ENCODE measurements at places on chromosomes 1 and 21. TPM values are rescaled to one million over a fixed set of nuclear protein-coding genes. Genes with fewer than 3 reads are reported as not detected.

- no peak for DNase-seq
Measured at GRCh38 chr1:95437011-95437410, 203.0 kb downstream of the RWDD3 start.

- DNase-seq: no peak
Measured at GRCh38 chr1:42350086-42350485, 15.1 kb upstream of the FOXJ3 start.

GRCh38 chr1:57966751-57967406 lies 543.0 kb upstream of the DAB1 start:
- no peak for DNase-seq

- no peak for DNase-seq
Measured at GRCh38 chr1:183622013-183622412, 13.6 kb downstream of the ARPC5 start.

DNA sequence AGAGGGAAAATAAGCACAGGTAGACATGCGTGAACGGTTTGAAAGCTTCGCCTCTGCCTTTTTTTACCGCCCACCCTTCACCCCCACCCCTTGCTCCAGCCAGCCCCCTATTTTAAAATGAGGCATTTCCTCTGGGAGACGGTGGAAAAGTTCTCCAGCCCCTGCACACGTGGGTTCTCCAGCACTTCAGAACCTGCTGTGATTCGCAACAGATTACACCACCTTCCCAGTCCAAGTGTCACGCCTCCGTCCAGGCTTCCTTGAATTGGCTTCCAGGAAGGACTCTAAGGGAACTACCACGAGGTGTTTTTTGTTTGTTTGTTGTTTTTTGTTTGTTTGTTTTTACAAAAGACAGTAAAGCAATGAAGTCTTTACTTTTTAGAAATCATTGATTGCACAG lies 2.6 kb downstream of the LRRC7 start:
- DNase-seq: no peak

DNA sequence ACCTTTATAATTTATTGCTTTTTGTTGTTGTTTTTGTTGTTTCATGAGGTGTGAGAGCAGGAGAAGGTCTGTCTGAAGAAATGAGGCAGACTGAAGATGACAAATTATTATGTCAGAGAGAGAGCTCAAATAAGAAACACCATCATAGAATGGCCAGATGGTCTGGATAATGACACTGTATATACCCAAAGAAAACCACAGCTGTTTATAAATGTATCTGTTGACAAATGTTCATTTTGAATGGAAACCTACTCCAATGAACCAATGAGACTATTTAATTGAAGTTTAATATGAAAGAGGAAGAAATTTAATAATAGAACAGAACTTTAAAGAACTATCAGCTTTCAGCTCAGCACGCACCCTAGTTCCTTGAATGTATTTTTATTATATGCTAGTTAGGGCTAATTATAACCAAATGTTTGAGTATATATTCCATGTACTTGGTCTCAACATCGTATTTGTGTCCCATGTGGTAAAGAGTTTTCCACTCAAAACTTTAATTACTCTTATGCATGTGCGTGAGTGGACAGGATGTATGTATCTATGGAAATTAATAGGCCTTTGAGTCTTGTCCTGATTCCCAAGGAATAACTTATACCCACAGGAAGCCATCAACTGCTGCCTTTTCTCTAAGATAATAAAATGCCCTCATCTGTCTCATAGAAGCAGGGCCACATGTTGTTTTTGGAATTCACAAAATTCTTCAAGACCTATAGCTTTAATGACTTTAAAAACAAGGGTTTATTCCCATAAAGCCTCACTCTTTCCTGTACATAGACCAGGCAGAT lies 202.7 kb downstream of the KCNK2 start:
- DNase-seq: no peak

DNA sequence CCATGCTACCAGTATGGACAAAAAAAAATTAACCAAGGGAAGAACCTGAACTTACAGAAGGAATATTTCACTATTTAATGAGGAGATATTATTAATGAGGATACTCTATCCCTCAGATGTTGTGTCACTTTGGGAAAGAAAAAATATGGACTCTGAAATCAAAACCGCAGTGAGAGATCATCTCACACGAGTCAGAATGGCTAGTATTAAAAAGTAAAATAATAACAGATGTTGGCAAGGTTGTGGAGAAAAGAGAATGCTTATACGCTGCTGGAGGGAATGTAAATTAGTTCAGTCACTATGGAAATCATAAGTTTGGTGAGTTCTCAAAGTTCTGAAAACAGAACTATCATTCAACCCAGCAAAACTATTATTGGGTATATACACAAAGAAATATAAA lies 30.9 kb downstream of the TNFSF4 start:
- no peak for DNase-seq

- DNase-seq: no peak
Measured at GRCh38 chr1:94872771-94873495, 52.8 kb downstream of the SLC44A3 start.

DNA sequence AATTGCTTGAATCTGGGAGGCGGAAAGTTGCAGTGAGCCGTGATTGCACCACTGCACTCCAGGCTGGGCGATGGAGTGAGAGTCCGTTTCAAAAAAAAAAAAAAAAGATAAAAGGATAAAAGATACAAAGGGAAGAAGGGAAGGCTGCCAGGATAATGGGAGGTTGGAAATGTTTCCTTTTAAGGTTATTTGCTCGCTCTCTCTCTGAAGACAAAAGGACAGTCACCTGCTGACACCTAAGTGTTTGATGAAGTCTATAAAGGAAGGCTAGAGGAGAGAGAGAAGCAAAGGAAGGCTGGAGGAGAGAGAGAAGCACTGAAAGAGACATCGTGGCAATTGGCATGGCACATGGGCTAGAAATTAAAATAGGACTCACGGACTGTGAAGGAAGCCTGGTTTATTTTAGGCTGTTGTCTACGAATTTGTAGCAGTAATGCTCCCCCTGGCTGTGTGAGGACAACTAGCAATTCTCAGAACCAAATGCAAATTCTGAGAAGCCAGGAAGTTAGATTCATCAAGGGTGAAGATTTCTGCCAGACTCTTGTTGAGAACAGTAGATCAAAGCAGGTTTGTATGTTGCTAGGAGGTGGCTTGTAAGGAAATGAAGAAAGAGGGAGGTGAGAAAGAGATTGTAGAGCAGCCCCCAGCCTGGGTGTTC lies 154.2 kb downstream of the ZP4 start:
- no peak for DNase-seq

- no peak for DNase-seq
Measured at GRCh38 chr1:200233393-200233792, 176.4 kb downstream of the ZNF281 start.

GRCh38 chr1:21620011-21620410 lies 49.1 kb downstream of the RAP1GAP start:
- DNase-seq: no peak

DNA sequence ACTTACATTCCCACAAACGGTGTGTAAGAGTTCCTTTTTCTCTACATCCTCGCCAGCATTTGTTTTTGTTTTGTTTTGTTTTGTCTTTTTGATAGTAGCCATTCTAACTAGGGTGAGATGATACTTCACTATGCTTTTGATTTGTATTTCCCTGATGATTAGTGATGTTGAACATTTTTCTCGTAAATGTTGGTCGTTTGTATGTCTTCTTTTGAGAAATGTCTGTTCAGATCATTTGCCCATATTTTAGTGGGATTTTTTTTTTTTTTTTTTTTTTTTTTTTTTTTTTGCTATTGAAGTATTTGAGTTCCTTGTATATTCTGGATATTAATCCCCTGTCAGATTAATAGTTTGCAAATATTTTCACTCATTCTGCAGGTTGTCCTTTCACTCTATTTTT lies 19.2 kb upstream of the GPR161 start:
- no peak for DNase-seq

DNA sequence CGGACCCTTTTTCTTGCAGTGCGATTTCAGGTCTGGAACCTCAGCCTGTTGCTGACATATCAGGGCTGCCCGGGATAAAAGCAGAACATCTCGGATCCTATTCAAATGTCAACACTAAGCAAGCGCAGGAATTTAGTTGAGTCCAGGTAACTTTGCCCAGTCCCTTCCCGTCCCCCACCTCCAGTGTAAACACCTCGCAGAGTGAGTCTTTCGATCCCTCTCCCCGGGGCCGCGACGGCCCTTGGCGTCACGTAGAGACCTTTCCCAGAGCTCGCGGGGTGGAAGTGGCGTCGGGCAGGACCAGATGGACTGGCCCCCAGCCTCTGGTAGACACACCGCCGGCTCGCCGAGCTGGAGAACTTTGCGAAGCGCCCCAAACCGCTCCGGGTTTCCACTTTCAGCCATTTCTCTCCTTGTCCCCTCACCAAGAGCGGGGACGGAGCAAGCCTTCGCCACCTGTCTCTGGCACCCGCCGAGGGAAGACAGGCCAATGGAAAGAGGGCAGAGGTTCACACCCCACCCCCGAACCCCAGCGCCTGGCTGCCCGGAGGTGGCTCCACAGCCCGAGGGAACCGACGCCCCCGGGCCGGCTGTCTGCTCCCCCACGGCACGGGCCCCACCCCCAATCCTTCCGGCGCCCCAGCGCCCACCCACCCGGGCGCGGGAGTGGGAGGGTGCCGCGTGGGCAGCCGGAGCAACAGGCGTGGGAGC lies 570 bp downstream of the KCND3 start:
- no peak for DNase-seq

- DNase-seq: no peak
Measured at GRCh38 chr1:36420836-36421317, 23.2 kb upstream of the LSM10 start.

DNA sequence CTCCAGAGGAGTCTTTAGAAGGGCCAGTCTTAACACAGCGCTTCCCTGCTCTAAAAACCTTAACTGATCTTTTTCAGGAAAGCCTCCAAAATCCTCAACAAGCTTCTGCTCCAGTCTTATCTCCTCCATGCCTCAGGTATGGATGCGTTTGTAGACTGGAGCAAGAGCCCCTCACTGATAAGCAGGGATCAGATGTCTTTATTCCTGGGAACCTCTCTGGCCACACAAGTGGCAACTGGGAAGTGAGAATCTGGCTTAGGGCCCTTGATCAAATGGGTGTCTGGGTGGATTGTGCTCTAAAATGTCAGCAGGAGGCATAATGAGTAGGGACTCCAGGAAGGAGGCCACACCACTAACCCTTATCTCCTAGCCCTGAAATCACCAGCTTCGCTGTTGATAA lies 1.4 kb downstream of the ZBTB8A start:
- no peak for DNase-seq

DNA sequence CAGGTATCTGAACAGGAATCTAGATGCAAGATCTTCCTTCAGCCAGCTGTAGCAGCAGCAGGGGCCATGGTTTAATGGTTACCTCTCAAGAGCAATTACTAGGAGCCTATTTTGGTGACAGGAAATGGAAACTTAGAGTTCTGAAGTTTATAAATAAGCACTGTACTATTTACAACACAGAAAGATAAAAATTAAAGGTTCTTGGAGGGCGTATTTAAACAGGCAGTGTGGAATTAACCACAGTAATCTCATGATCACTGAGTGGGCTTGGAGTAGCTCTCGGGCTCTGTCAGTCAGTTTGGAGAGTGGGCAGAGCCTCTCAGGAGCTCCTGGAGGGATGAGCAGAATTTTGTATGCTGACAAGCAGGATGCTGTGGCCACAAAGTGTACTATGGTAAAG lies 10.2 kb upstream of the FCRL5 start:
- DNase-seq: no peak

DNA sequence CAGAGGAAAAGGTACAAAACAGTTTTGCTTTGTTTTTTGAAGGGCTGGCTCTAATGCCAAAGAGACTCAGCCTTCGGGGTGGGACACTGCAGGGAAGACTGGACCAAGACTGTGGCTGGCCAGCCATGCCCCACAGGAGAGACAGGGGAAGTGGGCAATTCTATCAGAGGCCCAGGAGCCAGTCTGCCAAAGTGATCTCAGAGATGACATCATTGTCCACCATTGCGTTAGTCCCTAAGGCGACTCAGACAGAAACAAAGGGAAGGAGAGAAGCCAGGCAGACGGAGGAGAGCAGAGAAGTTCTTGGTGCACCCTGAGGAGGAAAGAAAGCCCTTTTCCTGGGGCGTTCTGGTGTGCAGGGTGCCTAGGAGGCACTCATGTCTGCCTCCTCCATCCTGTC lies 26.4 kb downstream of the OPTC start:
- no peak for DNase-seq

- DNase-seq: no peak
Measured at GRCh38 chr1:240575981-240576662, 35.8 kb downstream of the GREM2 start.

GRCh38 chr1:45345014-45345413 lies 4.8 kb upstream of the MUTYH start:
- no peak for DNase-seq

DNA sequence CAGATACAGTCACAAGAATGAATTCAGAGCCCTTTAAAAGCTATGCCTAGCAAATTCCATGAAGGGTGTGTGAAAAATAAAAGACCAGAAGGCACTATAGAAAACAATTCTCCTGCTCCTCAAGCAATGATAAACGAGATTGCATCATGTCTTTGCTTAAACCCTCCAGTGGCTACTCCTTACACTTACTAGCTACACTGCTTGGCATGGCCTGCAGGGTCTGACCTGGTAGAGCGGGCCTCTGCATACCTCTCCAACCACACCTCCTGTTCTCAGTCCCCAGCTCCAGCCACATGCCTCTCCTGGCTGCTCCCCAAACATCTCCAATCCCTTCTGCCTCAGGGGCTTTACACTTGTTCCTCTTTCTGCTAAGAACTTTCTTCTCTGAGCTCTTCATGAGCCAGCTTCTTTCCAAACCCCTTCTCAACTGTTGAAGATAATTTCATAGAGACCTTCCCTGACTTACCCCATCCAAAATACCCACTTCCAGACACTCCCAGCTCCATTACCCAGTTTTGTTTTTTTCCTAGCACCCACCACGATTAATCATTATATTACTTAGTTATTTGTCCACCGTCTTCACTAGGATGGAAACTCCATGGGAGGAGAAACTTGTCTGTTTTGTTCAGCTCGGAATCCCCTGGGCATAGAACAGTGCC lies 11.2 kb upstream of the CREG1 start:
- DNase-seq: no peak

DNA sequence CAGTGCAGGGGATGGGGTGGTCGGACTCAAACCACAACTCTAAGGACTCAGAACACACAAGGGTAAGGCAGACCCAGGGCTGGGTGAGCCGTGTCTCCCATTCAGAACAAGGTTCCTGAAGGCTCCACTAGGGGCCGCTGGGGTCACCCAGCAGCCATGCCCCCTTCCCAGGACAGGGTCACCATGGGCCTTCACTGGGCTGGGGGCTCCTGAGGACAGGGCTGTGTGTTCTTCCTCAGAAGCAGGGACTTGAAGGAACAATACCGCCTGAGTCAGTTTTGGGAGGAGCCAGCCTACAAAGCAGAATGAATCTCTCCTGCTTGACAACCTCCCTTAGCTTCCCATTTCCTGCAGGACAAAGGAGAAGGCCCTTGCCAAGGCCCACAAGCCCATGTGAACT lies 15.4 kb downstream of the RIMS3 start:
- DNase-seq: no peak

Gene MAN1C1
- total RNA-seq: 26.0 TPM

Gene LCE1A
- not detected for total RNA-seq

Gene GBP6
- not detected for total RNA-seq

Gene GFI1
- total RNA-seq: 2.4 TPM

Gene SLAMF6
- total RNA-seq: 1.2 TPM
